CD4-positive, CD25-positive, alpha-beta regulatory T cell (primary cell): ENCODE measurements at places on chromosomes 6 and 20.

GRCh38 chr20:50381771-50382593 is 128.2 kb upstream of the PTPN1 start:
- DNase-seq = no peak

DNA sequence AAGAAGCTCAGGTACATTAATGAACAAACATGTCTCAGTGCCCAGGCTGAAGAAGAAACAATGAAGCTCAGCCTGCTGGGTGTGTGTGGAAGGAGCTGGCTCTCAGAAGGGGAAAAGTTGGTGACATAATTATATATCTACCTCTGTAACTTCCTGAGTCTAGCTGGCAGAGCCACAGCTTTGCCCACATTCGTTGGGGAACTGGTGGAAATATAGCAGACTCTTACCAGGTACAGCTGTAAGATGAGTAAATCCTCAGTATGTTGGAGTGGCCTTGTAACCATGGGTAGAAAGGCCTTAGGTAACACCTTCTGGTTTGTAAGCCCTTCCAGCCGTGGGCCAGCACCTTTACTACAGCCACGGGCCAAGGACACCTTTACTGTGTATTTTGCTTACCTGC is 29.9 kb upstream of the PNRC1 start:
- DNase-seq = no peak

GRCh38 chr6:169558774-169559441 is 142.9 kb downstream of the WDR27 start:
- no peak for DNase-seq

DNA sequence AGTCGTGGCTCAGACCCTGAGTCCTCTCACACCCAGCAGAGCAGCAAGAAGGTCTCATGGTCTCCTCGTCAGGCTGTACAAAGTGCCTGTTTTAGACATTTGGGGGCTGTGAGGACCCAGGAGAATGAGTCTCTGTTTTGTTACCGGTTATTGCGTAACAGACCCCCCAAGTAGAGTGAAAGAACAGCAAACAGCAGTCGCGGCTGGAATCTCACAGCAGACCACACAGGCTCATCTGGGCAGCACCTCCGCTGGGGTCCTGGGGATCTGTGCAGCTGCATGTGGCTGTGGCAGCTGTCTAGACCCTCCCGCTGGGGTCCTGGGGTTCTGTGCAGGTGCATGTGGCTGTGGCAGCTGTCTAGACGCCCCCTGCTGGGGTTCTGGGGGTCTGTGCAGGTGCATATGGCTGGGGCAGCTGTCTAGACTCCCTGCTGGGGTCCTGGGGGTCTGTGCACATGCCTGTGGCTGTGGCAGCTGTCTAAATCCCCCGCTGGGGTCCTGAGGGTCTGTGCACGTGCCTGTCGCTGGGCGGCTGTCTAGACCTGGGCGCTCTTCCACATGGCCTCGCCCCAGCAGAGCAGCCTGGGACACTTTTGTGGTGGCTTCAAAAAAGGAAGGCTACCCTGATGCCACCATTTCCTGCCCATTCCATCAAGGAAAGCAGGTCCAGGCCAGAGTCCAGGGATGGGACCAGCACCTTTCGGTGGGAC is 24.7 kb downstream of the ENTPD6 start:
- DNase-seq = peak; percentile 16

DNA sequence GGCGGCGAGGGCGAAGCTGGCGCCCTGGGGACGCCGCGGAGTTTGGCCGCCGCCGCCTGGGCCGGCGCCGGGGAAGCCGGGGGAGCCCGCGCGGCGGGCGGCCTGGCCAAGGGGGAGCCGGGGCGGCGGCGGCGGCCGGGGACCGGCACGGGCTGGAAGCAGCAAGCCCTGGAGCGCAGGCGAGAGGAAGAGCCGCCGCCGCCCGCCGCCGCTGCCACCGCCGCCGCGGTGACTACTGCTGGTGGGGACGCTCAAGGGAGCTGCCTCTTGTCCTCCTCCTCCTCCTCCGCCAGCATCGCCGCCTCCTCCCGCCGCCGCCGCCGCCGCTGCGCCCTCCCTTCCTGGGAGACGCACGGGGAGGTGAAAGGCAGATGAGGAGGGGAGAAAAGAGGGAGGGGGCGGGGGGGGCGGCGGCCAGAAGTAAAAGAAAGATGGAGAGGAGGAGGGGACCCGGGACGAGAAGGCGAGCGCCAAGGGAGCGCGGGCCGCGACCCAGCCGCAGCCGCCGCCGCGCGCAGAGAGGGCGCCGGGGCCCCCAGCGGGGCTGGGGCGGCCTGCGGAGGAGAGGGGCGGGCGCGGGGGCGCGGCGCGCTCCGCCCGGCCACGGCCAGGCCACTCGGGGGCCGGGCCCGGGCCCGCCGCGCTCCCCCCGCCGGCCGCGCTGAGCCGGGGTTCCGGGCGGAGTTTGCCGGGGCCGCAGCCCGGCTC is 846 bp downstream of the PDE10A start:
- no peak for DNase-seq

DNA sequence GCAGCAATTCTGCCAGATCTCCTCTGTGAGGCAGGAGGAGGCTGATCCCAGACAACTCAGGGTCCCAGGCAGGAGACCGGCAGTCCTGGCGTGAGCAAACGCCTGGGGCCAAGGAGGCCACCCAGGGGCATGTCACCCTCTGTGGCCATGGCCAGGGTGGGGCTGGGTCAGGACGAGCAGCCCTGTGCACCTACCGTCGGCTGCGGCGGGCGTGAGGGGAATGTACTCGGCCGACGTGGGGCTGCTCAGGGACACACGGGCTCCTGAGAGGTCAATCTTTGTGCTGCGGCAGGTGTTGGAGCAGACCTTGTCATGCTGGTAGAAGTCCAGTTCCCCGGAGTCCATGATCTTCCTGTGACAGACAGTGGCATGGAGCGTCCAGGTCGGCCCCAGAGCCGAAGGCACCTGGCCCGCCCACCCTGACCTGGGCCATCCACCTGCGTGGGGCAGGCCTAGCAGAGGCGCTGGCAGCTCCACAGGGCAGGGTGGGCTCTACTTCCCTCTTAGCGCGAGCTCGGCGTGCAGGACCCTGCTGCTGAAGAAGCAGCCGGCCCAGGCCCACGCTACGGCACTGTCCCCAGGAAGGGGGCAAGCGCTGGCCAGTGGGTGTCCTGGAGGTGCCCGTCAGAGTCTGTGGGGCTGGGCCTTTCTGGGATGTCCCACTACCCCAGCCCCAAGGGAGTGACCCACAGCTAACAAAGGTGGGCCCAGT is 21.5 kb upstream of the HELZ2 start:
- DNase-seq = no peak
